ENCODE measurements at places on chromosomes 2 and 18.

DNA sequence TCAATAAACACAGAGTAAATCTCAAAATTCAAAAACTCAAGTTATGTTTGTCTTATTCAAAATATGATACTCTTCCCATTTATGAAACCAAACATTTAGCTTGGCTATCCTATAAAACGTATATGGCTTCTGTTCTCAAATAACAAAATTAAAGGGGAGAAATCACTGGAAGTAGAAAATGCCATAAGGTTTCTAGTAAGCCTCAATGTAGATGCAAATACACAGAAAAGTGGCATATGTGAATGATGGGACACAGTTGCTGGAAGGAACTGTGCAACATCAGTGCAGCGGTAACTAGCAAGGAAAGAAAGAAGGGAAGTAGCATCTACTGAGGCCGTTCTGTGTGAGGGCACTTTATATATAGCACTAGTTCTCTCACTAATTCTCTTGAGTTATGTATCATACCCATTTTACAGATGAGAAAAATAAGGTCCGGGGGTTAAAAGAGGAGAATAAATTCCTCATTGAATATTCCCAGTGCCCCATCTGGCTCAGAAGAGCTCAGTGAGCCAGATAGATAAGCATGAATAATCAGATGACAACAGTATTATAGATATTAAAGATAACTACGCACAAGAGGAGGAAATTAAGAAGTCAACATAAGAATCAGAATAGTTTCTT is 27.2 kb downstream of the NBAS start:
- DNase-seq = no peak

GRCh38 chr2:200617156-200618053 is 31.6 kb downstream of the AOX1 start:
- no peak for DNase-seq

GRCh38 chr2:138723196-138723987 is 56.8 kb downstream of the NXPH2 start:
- no peak for DNase-seq

- DNase-seq = no peak
Measured at GRCh38 chr2:13014783-13015182, 298.0 kb downstream of the TRIB2 start.

- DNase-seq = no peak
Measured at GRCh38 chr18:9362869-9363268, 28.3 kb downstream of the TWSG1 start.

DNA sequence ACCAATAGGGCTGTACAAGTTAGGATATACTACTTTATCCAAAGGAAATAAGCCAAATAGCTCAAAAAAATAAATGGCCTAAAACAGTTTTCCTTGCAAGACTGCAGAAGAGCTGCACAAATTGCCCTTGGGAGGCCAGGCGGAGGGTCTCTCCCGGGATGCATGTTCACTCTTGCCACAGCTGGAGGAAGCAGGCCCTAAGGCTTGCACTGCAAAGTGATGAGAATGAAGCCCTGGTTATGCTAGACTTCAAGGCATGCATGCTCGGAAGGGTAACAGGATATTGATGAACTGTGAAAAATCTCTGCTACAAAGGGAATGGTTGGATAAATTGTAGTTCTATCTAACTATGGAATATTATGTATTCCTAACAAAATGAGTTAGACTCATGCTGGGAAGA is 27.5 kb upstream of the LDLRAD4 start:
- DNase-seq = no peak

GRCh38 chr2:1017827-1018226 is 67.2 kb downstream of the SNTG2 start:
- DNase-seq = no peak

- no peak for DNase-seq
Measured at GRCh38 chr2:12773586-12774394, 57.1 kb downstream of the TRIB2 start.

- DNase-seq = no peak
Measured at GRCh38 chr2:157443090-157443489, 799 bp downstream of the CYTIP start.

DNA sequence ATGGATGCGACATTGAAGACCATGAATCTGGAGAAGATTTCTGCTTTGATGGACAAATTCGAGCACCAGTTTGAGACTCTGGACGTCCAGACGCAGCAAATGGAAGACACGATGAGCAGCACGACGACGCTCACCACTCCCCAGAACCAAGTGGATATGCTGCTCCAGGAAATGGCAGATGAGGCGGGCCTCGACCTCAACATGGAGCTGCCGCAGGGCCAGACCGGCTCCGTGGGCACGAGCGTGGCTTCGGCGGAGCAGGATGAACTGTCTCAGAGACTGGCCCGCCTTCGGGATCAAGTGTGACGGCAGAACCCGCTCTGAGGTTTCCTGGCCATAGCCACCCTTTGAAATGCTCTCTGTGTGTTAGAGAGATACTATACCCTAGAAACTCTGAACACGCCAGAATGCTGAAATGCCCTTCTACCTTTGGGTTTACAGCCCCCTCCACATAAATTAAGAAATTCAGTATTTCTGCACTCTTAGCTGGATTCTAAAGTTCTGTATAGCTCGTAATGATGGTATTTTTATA is 659 bp downstream of the CHMP1B start:
- no peak for DNase-seq

- no peak for DNase-seq
Measured at GRCh38 chr2:151908204-151908882, 80.1 kb upstream of the ARL5A start.

- no peak for DNase-seq
Measured at GRCh38 chr2:61220768-61221167, 58.8 kb downstream of the C2orf74 start.

- no peak for DNase-seq
Measured at GRCh38 chr2:63591566-63592175, 2.9 kb downstream of the MDH1 start.

DNA sequence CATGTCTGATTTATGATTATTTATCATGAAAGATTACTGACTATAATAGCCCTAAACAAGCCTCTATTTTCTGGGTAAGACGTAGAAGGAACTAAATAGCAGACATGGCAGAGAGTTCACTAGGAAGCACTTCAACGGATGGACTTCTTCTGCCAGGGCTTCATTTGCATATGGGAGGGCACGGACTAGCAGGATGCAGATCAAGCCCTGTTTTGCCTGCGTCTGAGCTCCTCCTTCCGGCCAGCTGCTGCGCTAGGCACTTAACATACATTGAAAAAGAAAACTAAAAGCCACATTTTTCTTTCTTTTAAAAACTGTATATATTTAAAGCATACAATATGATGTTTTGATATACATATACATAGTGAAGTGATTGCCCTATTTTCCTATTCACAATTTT is 340.0 kb upstream of the MEX3C start:
- DNase-seq = peak; percentile 2

DNA sequence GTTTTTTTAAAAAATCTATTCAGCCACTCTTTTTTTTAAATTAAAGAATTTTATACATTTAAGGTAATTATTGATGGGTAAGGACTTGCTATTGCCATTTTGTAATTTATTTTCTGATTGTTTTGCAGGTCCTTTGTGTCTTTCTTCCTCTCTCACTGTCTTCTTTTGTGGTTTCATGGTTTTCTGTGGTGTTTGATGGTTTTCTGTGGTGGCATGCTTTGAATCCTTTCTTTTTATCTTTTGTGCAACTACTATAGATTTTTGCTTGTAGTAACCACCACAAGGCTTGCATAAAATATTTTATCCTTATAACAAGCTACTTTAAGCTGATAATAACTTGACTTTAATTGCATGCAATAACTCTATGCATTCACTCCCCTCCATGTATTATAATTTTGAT is 31.5 kb upstream of the SLC4A10 start:
- no peak for DNase-seq

DNA sequence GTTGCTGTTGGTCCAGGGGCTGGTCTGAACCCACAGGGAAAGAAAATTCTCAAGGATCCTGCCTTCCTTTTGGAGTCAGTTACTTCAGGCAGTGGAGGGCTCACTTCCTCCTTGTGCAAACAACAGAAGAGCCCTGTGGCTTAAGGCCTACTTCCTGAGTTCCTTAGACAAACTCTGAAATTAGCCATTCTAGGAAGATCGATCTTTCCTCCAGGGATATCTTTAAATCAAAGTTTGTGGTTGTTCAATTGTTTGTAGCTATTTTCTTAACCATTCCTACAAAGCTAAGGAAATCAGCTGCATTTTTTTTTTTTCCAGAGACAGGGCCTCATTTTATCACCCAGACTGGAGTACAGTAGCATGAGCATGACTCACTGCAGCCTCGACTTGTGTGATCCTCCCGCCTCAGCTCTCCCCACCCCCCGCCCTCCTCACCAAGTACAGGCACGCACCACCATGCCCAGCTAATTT is 156.0 kb downstream of the TANC1 start:
- no peak for DNase-seq

DNA sequence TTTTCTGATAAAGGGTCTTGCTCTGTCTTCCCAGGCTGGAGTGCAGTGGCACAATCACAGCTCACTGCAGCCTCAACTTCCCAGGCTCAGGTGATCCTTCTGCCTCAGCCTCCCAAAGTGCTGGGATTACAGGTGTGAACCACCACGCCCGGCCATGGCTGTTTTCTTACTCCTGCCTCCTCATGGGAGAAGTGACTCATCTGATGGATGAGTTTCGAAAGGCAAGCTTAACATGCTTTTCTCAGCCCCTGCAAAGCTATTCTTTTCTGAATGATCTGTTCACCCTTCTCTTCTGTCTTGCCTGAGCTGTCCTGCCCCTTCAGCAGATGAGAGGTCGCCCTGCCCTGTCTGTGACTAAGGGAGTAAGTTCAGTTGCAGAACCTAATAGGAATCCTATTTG is 929 bp upstream of the CREG2 start:
- no peak for DNase-seq

- DNase-seq = no peak
Measured at GRCh38 chr2:118878531-118879149, 31.2 kb upstream of the EN1 start.

DNA sequence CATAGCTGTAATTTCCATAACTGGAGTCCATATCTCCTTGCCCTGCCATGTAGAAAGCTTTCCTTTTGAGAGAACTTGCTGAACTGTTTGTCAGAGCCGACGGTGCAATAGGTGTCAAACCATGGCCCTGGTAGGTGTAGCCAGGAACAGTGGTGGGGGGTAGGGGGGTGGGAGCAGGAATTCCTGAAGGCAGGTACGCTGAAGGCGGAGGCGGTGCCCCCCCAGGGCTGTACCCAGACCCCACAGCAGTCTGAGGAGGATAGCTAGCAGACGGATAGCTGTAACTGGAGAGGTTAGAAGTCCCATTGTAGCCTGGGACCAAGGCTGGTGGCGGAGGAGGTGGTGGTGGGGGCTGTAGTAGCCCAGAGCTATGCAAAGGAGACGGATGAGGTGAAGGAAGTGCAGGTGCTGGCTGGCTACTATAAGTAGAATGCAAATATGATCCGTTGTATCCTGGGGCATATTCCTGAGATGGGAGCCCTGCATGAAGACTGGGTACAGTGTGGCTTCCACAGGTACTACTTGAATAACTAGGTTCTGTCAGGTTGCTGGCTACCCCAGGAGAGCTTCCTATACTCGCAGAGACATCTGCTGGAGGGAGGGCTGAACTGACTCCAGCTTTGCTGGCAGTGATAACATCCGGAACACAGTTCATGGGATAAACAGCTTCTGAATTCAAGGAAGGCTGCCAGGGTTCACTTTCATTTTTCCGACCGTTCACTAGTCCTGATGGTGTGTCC is 124.8 kb downstream of the FIGN start:
- DNase-seq = no peak

GRCh38 chr2:96913117-96913397 is 43.2 kb upstream of the SEMA4C start:
- no peak for DNase-seq

- no peak for DNase-seq
Measured at GRCh38 chr2:111659361-111660333, 224.3 kb downstream of the ANAPC1 start.

GRCh38 chr2:234459401-234460009 is 37.4 kb downstream of the ARL4C start:
- DNase-seq = no peak

DNA sequence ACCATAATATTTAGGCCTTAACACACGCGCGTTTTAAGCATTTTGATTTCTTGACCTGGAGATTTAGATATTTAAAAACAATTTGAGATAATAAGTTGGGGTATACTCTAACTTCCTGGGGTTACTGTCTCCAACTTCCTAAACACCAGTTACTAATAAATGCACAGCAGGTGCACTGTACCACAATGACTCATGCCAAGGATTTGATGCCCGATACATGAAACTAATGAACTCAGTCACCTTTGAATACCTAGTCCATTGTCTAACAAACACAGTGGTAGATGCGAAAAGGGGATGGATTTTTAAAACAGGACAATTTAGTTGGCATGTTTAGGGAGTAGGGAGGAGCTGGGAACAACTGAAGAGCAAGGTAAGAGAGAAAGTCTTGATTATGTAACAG is 21.2 kb downstream of the CABYR start:
- no peak for DNase-seq

DNA sequence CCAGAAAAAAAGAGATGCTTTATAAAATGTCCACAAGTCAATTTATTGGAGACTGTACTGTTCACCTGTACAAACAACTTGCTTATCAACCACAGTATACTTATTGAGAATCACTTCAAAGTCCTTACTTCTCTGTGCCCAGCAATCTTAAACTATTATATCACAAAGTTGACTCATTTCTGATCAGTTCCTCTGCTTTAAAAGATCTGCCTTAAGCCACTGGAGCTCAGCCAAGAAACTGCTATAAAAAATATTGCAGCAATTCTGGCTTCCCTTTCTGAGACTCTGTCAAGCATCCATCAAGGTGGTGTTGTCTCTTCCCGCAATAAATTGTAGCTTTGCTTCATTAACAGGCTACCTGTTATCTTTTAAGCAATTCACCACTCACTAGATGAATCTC is 375.2 kb upstream of the SPHKAP start:
- no peak for DNase-seq

- DNase-seq = no peak
Measured at GRCh38 chr2:204109681-204110080, 173.1 kb downstream of the ICOS start.

DNA sequence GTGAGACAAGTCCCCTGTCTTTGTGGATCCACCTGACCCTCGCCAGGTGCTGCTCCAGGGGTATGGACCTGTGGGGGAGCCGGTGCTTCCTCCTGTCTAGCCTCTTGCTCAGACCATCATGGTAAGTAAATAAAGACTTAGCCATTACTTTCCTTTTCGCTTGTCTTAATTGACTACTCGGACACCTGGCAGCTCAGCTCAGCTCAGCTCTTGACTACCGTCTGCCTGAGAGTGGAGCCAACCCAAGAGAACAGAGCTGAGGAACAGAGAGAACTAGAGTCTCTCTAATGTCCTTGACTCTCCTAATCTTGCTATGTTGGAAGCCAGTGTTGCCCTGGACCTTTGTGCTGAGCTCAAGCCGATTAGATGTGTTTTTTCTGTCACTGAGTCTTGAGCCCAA is 170.3 kb upstream of the CXCR4 start:
- no peak for DNase-seq

DNA sequence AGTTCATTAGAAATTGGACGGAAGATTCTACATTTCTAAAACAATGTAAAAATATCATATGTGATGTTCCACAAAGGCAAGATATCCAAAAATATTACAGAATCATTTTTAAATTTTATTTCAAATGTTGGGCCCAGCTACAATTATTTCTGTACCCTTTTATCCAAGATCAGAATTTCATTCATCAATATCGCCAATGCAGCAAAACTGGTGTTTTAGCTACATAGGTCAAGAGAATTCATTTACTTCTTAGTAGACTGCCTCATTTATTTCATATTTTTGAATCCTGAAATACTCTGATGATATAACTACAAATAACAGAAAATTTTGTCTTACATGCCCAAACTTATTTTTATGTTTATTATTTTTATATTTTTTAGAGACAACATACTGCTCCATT is 143.1 kb downstream of the CMPK2 start:
- DNase-seq = no peak

GRCh38 chr2:220503431-220503830 is 876.0 kb downstream of the SLC4A3 start:
- DNase-seq = no peak

Data from neuronal stem cell (in vitro differentiated cells).